GM12878 (cell line): ENCODE measurements at places on chromosomes 16 and 17. TPM values are rescaled to one million over a fixed set of nuclear protein-coding genes. Genes with fewer than 3 reads are reported as not detected.
A peak's percentile ranks its signal among the peaks of the same experiment; 100 is the strongest.

Gene KRTAP9-8
- total RNA-seq: not detected in 2 replicates

Gene UBTF
- 118 and 124 TPM in 2 replicates for total RNA-seq

Gene CNTNAP4
- 1.3 and 1.8 TPM in 2 replicates for total RNA-seq

Gene RAB37
- 2.3 and 2.7 TPM in 2 replicates for total RNA-seq

Gene CES5A
- not detected in 2 replicates for total RNA-seq

Gene GGA3
- total RNA-seq: 52.1 and 57.5 TPM in 2 replicates

Gene HIGD1B
- not detected in 2 replicates for total RNA-seq

GRCh38 chr17:73130977-73131376, 33.8 kb upstream of the SSTR2 start:
- no peak for DNase-seq

DNA sequence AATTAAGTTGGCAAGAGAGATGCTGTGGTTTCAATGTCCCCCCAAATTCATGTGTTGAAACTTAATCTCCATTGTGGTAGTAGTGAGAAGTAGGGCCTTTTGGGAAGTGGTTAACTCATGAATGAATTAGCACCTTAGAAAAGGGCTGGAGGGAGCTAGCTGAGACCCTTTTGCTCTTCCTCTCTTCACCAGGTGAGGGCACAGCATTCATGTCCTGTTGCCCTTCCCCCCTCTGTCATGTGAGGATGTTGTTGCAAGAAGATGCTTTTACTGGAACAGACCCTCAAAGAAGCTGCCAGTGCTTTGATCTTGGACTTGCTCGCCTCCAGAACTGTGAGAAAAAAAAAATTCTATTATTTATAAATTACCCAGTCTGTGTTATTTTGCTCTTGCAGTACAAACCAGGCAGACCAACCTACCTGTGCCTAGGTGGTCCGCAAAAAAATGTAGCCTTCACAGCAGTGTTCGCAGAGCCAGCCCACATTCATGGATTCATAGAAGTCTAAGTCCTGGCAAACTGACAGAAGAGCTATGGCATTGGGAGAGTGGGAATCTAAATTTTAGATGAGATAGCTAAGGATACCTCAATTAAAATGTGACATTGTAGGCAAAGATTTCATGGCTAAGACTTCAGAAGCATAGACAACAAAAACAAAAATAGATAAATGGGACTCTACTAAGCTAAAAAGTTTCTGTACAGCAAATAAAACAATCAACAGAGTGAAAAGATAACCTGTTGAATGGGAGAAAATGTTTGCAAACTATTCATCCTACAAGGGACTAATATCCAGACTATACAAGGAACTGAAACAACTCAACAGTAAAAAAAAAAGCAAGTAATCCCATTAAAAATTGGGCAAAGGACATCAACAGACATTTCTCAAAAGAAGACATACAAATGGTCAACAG, 32.0 kb upstream of the ABCA5 start:
- peak; percentile 4 for DNase-seq

DNA sequence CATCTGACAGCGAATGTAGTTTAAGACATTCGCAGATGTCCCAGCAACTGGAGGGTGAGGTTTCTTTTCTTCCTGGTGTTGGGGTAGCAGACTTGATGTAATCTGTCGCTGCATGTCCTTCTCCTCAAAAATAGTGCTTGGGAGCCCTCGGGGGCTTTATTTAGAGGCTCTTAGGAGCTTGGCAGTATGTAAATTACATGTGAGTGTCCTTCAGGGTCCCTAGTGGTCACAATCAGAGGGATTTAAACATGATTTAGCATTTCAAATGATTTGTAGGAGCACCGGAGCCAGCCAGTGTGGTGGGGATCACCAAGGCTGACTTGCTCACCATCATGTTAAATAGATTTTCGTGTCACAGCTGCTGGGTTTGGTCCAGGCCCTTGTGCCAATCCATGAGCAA, 8.8 kb upstream of the SALL1 start:
- DNase-seq: no peak

DNA sequence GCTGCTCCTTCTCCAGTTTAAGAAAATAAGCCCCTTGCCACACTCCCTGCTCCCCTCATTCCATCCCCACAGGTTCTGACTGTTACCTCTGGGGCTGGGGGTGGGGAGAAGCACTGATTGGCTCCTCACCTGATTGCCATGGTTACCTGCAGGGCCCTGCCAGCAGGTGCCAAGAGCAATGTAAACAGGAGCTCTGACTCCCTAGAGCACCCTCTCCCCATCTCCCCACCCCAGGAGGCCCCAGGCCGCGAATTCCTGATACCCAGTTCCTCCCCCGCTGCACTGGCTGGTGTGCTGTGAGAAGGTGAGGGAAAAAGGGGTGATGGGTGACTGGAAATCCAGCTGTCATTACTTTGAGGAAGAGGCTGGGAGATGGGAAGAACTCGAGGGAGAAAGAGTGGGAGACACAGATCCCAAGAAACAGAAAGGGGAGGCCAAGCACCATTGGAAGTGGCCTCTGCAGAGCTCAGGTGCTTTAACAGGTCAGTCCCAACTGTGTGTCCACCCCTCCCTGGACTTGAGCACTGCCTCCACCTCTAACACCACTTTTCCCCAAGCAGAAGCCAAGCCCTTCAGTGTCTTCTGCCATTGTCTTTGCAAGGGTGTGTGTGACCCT, 4.5 kb downstream of the PCGF2 start:
- DNase-seq: no peak

DNA sequence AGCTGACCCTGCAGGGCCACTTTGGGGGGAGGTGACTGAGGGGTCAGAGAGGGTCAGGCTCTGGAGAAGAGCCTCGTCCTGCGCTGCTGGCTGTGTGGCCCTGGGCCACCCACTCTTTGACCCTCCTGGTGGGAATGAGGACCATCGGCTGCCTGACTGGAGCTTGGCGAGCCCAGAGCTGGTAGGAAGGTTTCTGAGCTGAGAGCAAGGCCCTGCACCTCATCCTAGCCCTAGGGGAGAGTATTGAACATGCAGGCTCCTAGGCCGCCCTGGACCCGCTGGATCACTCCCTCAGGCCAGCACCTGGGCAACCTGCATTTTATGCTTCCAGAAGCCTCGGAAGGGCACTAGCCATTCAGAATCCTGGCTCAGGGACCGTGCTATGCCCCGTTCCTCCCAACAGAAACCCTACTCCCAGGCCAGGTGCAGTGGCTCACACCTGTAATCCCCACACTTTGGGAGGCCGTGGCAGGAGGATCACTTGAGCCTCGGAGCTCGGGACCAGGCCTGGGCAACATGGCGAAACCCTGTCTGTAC, 14.5 kb downstream of the MAP2K3 start:
- DNase-seq: no peak

- DNase-seq: no peak
These were observed 28.3 kb downstream of the VPS35L start for GRCh38 chr16:19583665-19584300.

- DNase-seq: no peak
These were observed 169.3 kb downstream of the RAB11FIP4 start for GRCh38 chr17:31560616-31561235.

- DNase-seq: no peak
These were observed 5.5 kb downstream of the LIMD2 start for GRCh38 chr17:63694229-63694949.

DNA sequence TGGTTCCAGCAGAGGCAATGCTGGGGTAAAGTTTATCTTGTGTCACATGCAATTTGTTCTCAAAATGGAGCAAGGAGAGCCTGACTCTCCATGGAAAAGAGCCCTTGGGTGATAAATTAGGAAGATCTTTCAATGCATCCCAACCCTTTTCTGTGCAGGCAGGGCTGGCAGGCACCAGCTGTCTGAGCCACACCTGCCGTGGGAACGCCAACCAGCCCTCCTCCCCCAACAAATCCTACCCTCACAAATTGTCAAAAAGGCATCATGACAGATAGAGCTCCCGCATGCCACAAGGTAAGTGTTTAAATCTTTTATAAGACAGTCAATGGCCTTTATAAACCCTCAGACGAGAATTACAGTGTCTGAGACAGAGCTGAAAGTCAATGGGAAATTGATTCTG, 418.5 kb upstream of the CDH5 start:
- DNase-seq: no peak

DNA sequence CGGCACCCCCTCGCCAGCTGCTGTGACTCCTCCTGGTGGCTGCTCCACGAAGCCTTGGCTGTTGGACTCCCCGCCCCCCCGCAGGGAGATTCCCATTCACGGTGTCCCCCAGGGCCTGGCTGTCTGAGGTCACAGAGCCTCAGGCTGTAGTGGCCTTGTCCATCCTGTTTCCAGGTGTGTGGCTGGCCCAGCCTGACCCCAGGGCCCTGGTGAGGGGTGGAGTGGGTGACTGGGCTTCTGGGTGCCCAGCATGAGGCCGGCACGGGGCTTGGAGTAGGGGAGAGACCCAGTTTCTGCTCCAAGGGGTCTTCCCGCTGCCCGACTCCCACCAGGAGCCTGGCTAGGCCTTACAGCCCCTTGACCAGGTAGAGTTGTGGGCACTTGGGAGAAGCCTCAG, 10.4 kb downstream of the PRSS27 start:
- DNase-seq: no peak
